AG04450 (cell line): ENCODE measurements at places on chromosomes 3 and 15.

- DNase-seq = no peak
Observed at GRCh38 chr3:46097691-46098241, 70.5 kb upstream of the XCR1 start.

- DNase-seq = peak; percentile 27
Observed at GRCh38 chr3:170081079-170081741, 43.4 kb downstream of the GPR160 start.

GRCh38 chr15:79943820-79944219, 27.2 kb downstream of the BCL2A1 start:
- peak; percentile 76 for DNase-seq

DNA sequence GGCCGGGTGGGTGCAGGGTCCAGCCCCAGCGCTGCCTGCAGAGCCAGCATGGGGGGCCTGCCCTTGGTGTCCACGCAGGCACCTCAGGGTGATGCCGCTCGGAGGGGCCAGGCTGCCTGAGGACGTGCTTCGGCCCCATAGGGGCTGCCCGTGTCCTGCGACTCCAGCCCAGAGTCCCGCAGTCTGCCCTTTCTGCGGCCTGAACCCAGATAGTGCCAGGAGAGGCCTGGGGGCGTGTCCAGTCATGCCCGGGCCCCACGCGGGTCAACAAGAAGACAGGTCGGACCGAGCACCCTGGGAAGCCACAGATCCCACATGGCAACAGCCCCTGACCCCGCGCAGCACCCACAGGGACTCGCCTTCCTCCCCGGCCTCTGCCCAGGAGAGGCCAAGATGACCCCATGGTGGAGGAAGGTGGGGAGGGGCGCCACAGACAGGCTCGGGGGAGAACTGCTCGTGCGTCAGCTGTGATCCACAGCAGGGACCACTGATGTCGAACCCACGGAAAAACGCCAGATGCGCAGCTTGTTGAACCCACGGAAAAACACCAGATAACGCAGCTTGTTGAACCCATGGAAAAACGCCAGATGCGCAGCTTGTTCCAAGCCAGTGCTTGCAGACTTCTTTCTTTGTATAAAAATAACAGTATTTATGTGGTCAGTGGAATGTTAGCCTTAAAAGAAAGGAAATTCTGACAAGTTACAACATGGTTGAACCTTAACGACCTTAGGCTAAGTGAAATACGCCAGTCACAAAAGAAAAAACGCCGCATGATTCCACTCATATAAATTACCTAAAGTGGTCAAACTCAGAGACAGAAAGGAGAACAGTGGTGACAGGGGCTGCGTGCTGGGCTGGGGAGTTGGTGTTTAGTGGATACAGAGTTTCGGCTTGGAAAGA, 28.5 kb downstream of the CYFIP1 start:
- DNase-seq = no peak

- DNase-seq = no peak
Observed at GRCh38 chr15:62365795-62366442, 200.8 kb upstream of the C2CD4B start.

GRCh38 chr3:165751637-165752036, 85.6 kb downstream of the BCHE start:
- no peak for DNase-seq

- DNase-seq = no peak
Observed at GRCh38 chr3:150237490-150237889, 170.6 kb upstream of the TSC22D2 start.

GRCh38 chr15:67943475-67943874, 103.6 kb upstream of the RNU6-1 start:
- no peak for DNase-seq

GRCh38 chr15:69305204-69305931, 6.7 kb downstream of the PAQR5 start:
- peak; percentile 62 for DNase-seq
